ENCODE measurements at places on chromosomes 4 and X. TPM values are rescaled to one million over a fixed set of nuclear protein-coding genes. Genes with fewer than 3 reads are reported as not detected.

Gene TACR3
- total RNA-seq: not detected

DNA sequence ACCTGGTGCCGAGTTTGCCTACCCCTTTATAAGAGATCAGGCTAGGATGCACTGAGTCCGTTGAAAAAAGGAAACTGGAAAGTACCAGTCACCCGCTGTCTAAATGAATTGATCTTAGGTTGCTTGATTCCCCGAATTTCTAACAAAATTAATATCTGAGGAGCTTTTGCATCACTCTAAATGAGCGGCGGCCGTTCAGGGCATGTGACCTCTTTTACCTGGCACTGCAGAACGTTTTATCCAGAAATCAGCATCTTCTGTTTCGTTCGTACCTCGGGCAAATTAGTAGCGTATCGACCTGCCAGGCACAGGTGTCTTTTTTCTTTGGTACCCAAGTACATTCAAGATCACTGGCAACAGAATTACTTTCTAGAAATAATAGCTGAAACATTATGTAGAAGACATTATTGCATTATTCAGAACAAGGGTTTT, 876 bp downstream of the KLHL2 start:
- DNase-seq: no peak

DNA sequence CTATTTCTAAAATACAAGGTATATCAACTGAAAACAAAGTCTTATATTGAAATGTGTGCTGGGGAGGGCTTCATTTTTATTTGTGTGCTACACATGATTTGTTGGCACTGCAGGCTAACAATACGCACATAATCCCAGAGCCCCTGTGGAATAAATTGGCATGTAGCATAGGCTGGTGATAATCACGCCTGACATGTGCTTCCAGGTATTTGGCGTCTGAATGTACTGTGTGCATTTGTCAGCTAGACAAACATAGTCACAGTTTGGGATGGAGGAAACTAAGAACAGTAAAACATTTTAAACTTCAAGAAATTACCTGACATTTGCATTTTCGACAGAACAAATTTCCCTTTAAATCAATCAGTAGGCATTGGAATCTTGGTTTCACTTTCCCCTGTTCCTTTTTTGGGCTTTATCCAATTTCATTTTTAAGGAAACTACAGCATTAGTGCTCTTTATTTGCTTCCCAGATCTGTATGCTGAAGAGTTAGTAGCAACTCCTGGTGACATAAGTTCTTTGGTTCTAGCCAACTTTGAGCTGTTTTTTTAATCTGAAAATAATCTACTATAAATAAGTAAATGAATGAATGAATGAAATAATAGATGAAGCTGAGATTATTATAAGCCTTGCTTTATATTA, 472.3 kb downstream of the PDHA2 start:
- DNase-seq: no peak

DNA sequence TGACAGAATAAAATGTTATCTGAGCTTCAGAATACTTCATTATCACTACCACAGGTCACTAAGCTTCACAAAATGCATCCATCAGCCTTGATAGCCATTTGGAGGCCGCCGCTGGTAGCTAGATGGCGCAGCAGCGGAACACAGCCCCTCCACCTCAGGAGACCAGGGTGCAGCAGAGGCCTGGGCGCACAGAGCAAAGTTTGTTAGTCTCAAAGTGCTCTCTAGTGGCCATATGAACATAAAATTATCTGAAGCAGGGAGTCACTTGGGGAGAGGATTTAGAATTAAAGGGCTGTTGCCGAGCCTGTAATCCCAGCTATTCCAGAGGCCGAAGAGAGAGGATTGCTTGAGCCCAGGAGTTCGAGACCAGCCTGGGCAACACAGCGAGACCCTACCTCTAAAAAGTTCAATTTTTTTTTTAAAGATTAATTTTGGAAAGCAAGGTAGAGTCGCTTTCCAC, 8.1 kb upstream of the DCTD start:
- DNase-seq: peak; percentile 80

- DNase-seq: peak; percentile 38
Observed at GRCh38 chr4:56434599-56435139, 746 bp downstream of the PPAT start.

DNA sequence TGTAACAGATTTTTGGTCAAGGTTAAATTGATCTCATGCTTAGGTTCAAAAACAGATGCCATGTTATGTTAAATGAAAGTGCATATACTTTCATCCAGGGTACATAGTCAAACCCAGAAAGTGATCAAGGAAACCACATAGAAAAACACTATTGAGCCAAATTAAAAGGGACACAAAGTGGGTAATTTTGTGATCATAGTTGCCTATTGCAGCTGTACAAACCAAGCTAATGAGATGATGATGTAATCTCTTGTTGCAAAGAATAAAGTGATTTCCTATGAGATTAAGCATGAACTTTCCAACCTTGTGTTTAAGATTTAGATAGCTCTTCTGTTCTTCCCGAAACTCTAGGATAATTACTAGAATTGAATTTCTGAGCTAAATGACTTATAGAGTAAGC, 20.2 kb upstream of the LIMCH1 start:
- no peak for DNase-seq

Gene BCAP31
- total RNA-seq: 264 TPM

DNA sequence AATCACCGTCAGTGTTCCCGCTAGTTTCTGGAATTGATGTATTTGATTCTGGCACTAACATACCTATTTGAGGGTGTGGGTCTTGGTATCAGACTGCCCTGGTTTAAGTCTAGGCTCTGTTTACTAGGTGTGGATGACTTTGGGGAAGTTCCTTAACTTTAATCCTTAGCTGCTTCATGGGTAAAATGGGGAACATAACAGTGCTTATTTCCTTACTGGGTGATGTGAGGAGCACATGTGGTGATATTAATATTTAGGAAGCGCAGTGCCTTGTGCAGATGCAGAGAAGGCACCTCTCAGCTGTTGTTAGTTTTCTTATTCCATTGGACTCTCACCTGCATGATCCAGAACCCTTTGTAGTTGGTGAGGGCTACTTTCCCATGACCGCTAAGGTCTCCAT, 17.1 kb downstream of the RNF4 start:
- DNase-seq: no peak

DNA sequence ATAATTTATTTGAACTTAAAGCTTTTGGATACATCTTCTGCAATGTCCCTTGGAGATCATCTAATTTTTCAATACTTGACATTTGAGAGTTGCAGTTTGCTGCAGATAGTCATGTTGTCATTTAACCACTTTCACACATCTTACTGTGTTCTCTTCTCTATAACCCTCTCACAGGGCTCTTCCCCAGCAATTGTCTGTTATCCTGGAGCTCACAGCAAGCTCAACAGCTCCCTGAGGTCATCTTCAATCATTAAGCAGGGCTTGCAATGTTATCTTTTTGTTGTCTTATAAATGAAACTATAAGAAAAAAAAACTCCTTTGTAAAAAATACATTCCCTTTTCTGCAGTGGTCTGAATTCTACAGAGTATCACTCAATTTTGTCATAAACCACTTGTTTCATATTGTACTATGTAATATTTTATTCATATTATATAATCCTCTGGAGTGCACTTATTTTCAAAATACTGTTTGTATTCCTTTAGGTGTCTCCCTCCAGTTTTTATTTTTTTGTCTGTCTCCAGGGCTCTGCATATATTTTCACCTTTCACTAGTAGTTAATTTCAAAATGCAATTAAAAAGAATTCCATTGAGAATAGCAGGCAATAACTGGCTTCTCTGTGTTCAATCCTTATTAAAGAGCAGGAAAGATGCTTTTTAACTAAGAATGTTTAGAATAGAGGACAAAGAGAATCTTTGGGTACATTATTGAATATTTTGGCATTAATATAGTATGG, 106.3 kb upstream of the ARSJ start:
- DNase-seq: no peak

Gene LGI2
- total RNA-seq: 0.12 TPM

DNA sequence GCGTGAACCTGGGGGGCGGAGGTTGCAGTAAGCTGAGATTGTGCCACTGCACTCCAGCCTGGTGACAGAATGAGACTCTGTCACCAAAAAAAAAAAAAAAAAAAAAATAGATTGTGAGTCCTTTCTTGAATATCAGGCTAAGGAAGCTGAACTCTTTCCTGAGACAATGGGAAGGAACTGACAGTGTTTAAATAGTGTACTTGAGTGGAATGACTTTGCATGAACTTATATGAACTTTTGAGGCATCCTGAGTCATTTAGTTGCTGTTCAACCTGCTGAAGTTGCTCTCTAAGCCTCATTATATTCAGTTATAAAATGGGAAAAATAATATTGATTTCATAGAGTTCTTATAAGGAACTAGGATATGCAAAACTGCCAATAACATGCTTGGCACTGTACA, 79.3 kb upstream of the LIMCH1 start:
- no peak for DNase-seq

Gene ZAR1
- total RNA-seq: not detected

Gene L1CAM
- total RNA-seq: 7.9 TPM

Gene ERVMER34-1
- not detected for total RNA-seq

Gene GPAT3
- total RNA-seq: 65.1 TPM

Gene ZGRF1
- 10.4 TPM for total RNA-seq

DNA sequence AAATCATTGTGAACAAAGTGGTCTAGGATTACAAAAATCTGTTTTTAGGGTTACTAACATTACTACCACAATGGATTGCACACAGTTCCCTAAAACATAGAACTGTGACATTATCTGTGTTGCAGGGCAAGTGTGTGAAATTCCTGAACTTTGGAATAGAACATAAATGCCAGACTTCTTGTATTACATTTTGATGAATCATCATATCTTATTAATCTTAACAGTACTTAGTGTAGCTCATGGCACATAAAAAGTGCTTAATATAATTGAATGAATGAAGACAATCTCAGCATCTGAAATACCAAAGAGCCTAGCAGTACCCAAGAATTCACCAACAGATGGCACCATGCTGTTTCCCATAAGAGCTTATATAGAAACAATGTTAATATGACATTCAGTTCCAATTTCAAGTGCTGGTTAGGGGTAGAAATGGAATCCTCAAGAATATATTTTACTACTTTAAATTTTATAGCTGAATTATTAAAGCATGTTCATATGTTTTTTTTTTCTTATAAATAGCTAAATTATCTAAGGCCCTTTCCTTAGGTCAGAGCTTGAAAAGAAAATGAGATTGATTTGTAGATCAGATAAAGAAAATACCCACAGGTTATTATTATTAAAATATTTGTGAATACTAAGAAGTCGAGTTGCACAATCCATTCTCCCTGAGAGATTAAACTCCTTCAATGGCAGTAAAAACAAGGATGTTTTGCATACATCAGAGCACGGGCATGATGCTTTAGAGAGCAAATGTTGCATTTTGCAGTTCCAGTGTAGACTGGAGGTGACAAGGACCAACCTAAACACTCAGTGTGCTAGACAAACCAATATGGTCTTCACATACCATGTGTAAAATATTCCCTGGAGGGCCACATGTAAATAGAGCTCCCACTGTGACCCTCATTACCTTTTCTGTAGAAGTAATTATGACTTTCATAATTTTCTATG, 25.7 kb upstream of the SHISA3 start:
- DNase-seq: peak; percentile 50

DNA sequence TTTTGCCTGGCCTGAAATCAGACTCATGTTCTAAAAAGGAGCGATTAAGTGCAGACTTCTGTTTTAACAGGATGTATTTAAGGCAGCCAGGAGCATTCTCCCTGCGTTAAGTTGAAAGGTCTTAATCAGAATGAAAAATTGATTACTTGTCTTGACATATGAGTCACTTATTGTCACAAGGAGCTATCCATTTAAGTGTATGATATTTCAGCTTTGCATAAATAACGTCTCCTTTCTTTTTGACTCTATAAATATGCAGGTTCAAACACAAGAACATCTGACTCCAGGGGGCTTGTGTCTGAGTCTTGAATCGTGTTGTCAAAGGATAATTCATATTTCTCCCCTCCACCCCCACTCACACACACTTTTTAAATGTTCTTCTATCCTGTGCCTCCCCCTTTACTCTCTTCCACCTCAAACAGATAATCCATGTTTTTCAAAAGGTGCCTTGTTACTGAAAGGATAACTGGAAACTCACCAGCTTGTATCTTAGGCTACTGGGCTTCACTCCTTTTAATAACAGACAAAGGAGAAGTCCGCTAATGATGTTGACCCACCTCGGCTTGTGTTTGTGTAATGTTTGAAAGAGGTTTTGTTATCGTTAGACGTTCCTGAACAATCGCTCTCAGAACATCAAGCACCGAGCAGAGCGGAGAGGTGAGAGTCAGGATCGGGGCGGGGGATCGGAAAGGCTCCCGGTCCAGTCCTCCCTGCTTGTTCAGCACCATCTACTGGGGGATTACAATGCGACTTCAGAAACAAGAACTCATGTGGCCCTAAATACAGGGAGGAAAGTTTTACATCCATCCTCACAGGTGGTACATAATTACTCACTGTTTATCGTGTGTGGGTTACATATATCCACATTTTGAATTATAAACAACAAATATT, 107.5 kb upstream of the RPL34 start:
- DNase-seq: peak; percentile 65

DNA sequence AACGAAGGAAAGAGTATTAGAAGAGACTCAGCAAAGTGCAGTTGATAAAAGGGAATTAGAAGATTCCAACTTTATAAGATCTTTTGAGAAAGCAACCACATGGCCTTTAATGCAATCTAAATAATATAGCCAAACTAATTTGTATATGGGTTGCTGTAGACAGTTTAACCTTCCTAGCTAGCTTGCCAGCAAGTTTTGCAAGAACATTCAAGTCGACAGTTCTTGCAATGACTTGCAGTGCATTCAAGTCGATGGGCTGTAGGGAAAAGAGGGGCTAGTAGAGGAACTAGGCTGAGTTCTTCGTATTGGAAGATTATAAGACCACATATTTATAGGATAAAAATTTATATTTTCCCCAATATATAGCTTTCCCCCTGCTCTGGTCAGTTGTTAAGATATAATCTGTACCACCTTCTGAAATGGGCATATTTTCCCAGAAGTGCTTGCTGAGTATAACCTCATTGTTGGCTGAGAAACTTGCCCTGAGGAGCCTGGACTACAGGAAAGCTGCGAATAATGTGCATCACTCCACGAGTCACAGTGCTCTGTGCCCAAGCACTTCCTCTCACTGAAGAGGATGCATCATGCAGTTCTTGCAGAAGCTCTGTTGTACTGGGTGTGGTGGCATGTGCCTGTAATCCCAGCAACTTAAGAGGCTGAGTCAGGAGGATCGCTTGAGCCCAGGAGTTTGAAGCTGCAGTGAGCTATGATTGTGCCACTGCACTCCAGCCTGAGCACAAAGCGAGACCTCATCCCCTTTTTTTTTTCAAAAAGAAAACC, 56.7 kb downstream of the DOCK11 start:
- peak; percentile 11 for DNase-seq

DNA sequence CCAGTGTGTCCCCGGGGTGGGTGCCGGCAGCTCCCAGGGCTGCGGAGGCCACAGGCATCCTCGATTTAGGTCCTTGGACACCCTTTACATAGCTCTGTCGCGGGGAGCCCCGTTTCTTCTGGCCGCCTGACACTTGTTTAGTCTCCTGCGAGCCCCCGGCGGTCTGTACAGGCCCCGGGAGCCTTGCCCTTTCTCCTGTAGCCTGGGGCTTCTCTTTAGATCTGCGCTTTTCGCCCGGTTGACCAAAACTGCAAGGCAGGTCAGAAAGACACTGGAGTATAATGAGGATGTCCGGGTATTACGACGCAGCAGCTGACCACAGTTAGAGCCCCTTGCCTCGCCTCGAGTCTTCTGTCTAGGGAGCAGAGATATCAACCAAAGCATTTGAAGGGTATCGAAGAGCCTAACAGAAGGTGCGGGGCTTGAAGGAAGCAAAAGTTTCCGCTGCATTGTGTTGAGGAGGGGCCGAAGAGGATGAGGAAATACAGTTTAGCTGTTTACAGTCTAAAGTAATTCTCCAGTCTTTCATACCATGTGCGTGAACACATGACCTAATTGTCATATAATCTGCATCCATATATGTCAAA, 479 bp downstream of the BRCC3 start:
- DNase-seq: no peak

All from H4 (cell line).